IMR-90 (cell line): ENCODE measurements at places on chromosomes 16 and 17. TPM values are rescaled to one million over a fixed set of nuclear protein-coding genes. Genes with fewer than 3 reads are reported as not detected.
A peak's percentile ranks its signal among the peaks of the same experiment; 100 is the strongest.

Gene CFDP1
- polyA plus RNA-seq, result 36.2 and 38.7 TPM in 2 replicates

DNA sequence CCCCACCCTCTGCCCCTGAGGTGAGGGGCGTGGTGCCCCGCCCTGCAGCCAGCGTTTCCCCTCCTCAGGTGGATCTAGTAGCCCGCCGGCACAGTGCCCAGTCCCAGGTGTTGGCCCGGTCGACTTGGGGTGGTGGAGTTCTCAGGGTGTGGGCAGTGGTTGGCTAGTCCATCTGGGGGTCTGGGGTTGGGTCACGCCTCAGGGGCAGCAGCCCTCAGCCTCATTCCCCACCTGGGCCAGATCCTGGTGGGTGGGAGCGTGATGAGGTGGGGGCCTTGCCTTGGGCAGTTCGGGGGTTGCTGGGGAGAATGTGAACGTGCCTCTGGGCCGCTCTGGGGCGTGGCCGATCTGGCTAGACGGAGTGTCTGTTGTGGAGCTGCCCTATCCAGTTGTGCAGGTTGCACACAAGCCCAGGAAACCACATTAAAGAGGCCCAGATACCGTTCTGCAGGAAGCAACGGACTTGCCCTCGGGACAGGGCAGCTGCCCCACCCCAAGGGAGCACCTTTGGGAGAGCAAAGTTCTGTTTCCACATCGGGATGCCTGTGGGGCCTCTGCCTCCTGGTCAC is 32.0 kb downstream of the GSE1 start:
- no peak for DNase-seq
- no peak overlapping the region for H3K4me3 ChIP-seq
- H3K4me1 ChIP-seq, result peaks cover 2% of the 10 kb centered on the region; the same call in 1 of the 2 replicates
- H3K27me3 ChIP-seq, result no peaks in the 10 kb centered on the region

GRCh38 chr16:89360760-89361435 is 129.5 kb downstream of the ANKRD11 start:
- no peak overlapping the region for H3K27ac ChIP-seq
- no peaks in the 10 kb centered on the region for H3K27me3 ChIP-seq
- DNase-seq, result no peak
- H3K4me1 ChIP-seq, result peaks cover 40% of the 10 kb centered on the region

- no peak overlapping the region for H3K27ac ChIP-seq
- DNase-seq, result peak; percentile 9
- no peak overlapping the region for H3K4me3 ChIP-seq
- no peaks in the 10 kb centered on the region for H3K4me1 ChIP-seq
- peaks cover 3% of the 10 kb centered on the region for H3K27me3 ChIP-seq
These were observed 8.2 kb upstream of the RNFT1 start for GRCh38 chr17:59972778-59973177.

GRCh38 chr16:72164691-72165090 is 7.3 kb downstream of the PMFBP1 start:
- H3K27me3 ChIP-seq, result no peaks in the 10 kb centered on the region
- no peak overlapping the region for H3K4me3 ChIP-seq
- H3K36me3 ChIP-seq, result no peaks in the 10 kb centered on the region
- no peaks in the 10 kb centered on the region for H3K4me1 ChIP-seq
- H3K27ac ChIP-seq, result no peak overlapping the region
